ENCODE measurements at places on chromosomes 3 and 15.

GRCh38 chr3:61315871-61316270 lies 64.6 kb upstream of the FHIT start:
- DNase-seq, result peak; percentile 27

DNA sequence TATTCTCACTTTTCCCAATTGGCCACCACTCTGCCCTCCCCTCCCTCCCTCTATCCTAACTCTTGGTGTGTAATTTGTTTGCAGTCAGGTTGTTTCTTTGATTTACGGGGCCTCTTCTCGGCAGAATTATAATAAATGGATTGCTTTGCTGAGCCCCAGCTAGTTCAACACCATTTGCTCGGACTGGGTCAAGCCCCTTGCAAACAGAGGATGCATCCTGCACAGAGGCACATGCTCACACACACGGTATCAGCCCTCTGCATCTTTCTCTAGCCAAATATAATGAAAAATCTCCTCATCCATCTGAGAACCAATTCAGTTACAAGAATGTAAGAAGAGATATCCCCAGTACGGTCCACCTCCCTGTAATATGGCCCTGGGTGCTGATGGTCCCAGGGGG lies 97.7 kb downstream of the EPHB1 start:
- no peak for DNase-seq

DNA sequence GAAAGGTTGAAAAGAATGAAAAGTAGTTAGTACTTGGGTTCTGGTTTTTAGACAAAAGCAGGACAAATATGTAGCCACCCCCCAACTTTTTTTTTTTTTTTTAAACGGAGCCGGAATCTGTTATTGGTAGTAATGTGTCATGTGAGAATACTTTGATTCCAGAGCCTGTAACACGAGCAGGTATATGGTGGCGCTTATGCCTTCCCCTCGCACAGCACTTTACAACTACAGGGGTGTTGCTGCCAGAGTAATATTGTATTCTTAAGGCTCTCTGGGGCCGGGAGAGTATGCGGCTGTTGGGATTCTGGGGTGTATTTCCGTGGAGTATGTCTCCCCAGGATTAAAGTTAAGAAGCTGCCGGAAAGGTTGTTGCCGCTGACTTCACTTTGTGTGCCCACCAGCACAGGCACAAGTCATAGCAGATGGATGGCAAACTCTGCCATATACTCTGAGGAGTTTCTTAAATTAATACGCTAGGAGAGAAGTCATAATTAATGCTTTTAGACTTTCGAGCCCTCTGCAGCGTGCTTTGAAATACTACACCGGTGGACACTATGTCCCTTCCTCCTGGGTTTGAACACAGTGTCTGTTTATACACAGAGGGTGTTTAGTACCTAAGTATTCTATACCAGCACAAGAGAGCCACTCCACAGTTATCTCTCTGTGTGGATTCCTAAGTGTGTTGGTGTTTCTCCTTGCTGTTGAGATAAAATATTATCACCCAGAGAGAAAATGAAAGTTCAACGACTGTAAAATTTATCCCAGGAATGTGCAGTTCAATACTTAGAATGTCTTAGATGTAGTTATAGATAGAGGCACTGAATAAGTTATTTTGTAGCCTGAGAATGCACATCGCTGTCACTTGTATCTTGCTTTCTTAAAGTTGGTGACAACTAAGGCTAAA lies 1.4 kb downstream of the MBNL1 start:
- DNase-seq, result peak; percentile 39

DNA sequence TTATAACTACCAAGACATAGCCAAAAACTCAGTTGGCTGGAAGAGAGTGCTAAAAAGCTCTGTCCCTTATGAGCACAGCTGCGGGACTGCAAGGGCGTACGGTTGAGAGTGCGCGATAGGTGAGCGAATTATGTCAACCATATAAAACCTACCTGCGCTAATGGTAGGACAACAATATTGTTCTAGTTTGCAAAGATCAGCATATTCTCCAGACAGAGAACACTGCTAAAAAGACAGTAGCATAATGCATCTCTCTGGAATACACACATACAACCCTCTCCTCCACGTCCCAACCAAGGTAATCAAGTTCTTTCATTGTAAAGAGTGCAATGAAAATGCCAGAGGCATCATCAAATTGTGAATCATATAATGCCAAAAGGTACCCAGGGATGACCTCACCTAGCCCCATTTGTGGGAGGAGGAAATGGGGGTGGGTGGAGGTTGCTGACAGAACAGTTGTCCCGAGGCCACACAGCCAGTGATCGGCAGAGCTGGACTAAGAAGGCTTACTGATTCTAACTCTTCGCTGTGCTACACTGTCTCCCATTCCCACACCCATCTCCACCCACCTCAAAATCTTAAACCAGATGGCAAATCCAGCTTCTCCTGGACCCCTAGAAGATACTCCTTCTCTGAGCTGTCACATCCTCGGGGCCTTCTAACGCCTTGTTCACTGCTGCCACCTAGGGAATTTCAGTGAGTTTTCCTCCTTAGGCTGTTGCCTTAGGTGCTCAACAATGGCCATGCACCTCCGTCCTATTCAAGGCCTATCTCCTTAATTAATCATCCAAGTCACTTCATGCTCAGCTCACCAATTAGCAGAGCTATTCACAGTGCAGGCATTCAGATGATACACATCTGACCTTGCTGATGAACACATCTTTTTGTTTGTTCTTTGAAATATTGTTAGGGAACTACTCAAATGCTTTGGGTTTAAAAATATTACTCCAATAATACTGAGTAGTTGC lies 60.7 kb downstream of the RPL22L1 start:
- DNase-seq, result no peak

- DNase-seq, result no peak
Measured at GRCh38 chr3:185371306-185372074, 8.6 kb downstream of the MAP3K13 start.

- DNase-seq, result no peak
Measured at GRCh38 chr3:126306397-126306796, 50.8 kb downstream of the KLF15 start.

DNA sequence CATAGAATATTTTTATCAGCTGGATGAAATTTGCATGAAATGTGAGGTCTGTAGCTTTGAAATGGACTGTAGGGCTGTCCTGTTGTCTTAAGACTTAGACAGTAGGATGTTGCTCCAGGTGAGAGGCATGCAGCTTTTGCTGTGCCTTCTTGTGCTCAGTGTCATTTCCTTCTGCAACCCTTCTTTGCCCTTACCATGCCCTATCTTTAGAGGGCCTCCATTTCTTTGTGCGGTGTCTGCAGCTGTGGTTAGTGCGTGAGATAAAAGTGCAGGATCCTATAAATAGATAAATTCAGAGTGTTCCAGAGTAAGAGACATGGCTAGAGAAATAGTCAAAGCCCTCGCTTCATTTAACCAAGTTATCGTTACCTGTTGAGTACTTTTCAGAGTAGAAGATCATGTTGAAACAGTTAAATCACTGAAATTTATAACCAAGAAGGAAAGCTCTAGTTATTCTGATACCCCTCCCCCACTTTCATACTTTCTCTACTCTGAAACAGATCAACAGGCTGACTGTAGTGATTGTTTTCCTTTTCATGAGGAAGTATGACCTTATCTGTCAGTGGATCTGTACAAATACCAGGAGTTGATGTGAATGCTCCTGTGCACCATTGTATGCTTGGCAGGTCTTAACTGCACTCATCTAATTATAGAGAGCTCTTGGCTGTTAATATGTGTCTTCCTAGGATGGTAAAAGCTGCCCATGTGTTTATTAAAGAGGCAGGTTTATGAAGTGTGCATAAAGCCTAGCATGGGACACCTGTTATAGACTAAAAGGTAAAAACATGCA lies 18.2 kb downstream of the EIF3J start:
- no peak for DNase-seq

DNA sequence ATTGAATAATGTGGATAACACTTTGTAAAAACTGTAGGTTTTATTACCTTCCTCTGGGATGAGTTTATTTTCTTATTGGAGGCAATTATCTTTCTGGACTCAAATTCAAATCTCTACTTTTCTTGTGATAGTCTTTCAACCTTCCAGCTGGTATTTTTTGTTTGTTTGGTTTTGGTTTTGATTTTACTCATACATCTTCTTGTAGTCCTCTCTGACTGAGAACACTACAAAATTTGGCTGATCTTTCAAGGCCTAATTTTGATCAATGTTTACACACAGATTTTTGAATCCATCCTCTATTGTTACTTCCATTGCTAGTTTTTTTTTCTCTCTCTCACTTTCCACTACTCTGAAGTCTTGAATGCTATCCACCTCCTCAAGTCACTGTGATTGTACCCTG lies 303.8 kb upstream of the NECTIN3 start:
- no peak for DNase-seq

- DNase-seq, result peak; percentile 27
Measured at GRCh38 chr3:149879872-149880271, 66.9 kb downstream of the RNF13 start.

- DNase-seq, result no peak
Measured at GRCh38 chr15:31501536-31502157, 175.0 kb downstream of the KLF13 start.

GRCh38 chr3:50503504-50504342 lies at the start of gene CACNA2D2:
Gene CACNA2D2, minus strand, starts transcription at chr3:50503634. Its CDS starts 211 bp downstream, at chr3:50503423.
- no peak for DNase-seq

DNA sequence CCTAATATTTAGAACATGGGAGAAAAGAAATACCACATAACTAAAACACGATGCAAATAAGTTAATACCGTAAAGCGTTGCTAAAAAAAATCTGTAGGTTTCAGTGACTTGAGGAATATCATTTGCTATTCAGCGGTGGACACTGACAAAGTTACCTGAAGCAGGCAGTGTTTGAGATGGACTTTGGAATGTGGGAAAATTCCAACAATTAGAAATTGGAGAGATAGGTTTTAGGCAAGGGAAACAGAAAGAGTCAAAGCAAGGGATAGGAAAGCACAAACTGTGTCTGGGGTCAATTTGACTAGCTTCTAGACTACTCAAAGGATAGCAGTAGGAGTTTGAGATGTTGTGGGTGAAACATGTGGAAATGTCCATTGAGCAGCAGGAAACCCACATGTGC lies 173.0 kb downstream of the TIGIT start:
- no peak for DNase-seq

DNA sequence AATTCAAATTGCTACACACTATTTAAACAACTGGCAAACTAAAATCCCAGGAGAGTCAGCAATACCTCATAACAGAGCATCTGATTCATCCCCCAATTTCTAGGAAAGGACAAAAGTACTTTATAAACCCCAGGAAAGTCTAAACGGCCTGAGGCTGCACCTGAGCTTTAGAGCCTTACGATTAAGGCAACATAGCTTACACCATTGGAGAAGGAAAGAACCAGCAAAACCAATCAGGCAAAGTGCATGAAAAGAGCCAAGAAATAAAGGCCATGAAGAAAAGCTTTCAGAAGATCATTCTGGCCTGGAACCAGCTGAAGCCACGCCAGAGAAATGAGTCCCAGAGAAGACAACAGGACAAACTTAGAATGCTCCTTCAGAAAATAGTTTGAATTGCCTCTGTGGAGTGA lies 48.1 kb downstream of the PTPN9 start:
- DNase-seq, result no peak

DNA sequence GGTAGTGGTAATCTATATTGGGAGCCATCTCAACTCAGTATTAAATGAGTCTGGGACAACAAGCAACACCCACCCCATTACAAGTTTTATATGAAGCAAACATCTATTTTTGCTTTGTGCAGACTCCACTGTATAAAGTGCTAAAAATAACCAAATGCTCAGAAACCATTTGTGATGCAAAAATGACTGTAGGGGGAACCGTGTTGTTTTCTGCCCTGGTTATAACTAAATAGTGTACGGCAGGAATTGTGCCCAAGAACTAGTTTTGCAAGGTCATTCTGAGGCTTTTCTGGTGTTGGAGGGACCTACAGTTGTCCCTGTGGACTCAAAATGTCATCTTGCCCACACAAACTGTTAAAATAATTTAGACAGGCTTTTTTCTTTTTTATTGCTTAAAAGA lies 88.3 kb downstream of the ITPR1 start:
- no peak for DNase-seq

GRCh38 chr3:189393598-189393997 lies 221.8 kb downstream of the TPRG1 start:
- no peak for DNase-seq

DNA sequence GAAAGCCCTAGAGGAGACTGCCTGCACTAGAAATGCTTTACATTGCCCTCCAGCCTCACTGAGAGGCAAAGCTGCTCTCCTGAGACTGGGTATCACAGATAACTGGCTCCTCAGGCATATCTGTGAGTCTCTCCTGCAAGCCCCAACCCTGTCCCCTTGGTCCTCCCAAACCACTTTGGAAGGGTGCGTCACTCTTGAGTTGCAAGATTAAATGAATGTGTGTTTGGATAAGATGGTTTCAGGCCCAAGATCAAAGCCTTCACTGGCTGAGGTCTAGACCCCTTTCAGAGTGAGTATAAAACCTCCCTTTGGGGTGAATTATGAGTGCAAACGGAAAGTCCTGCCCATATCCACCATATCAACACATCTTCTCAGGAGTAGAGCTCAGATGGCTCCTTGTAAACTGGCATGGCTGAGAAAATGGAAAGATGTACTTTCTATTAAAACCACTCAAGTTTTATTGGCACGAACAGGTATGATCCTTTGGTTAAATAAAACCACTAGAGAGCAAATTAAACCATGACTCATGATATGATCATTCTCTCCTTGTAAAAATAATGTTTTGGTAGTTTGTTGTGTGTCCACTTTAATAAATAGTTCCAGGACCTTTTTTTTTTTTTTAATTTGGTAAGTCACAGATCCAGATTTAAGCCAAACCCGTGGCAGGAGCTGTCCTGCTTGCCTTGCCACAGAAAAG lies 164.0 kb downstream of the CHST2 start:
- DNase-seq, result no peak

GRCh38 chr3:109910772-109911171 lies 573.4 kb upstream of the DPPA4 start:
- no peak for DNase-seq

- no peak for DNase-seq
Measured at GRCh38 chr3:56288258-56288657, 180.0 kb downstream of the ERC2 start.

- no peak for DNase-seq
Measured at GRCh38 chr15:66284271-66284670, 9.1 kb upstream of the DIS3L start.

DNA sequence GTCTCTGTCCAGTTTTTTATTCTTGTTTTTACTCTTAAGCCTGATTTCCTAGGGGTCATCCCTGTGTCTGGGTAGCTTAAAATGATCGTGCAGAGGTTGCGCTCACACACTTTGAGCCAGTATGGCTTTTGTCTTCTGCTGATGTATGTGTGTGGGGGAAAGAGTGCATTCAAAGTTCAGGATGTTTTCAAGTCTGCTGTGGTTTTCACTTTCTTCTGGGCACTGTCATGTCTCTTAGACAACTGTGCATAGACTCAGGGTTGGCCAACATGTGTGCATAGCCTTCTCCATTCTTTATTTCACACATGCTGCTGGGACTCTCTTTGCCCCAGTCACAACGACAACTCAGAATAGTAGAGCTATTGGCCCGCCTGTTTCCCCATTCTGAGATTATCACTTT lies 139.1 kb downstream of the WNT7A start:
- DNase-seq, result no peak

DNA sequence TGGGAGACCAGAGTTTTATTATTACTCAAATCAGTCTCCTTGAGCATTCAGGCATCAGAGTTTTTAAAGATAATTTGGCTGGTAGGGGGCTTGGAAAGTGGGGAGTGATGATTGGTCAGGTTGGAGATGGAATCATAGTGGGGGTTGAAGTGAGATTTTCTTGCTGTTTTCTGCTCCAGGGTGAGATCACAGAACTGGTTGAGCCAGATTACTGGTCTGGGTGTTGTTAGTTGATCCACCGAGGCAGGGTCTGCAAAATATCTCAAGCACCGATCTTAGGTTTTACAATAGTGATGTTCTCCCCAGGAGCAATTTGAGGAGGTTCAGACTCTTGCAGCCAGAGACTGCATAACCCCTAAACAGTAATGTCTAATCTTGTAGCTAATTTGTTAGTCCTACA lies 141.0 kb downstream of the OTOL1 start:
- DNase-seq, result no peak

GRCh38 chr3:117587416-117587815 lies 877.8 kb downstream of the TUSC7 start:
- DNase-seq, result no peak
